Non-pigmented ciliary epithelial cell (primary cell): ENCODE measurements at places on chromosomes 12 and 14.
A peak's percentile ranks its signal among the peaks of the same experiment; 100 is the strongest.

GRCh38 chr12:90574676-90575075 lies 380.3 kb downstream of the CCER1 start:
- DNase-seq: no peak

- DNase-seq: no peak
Observed at GRCh38 chr14:60878536-60878935, 102.3 kb downstream of the TRMT5 start.

GRCh38 chr14:80336608-80337106 lies 125.4 kb upstream of the DIO2 start:
- DNase-seq: no peak

DNA sequence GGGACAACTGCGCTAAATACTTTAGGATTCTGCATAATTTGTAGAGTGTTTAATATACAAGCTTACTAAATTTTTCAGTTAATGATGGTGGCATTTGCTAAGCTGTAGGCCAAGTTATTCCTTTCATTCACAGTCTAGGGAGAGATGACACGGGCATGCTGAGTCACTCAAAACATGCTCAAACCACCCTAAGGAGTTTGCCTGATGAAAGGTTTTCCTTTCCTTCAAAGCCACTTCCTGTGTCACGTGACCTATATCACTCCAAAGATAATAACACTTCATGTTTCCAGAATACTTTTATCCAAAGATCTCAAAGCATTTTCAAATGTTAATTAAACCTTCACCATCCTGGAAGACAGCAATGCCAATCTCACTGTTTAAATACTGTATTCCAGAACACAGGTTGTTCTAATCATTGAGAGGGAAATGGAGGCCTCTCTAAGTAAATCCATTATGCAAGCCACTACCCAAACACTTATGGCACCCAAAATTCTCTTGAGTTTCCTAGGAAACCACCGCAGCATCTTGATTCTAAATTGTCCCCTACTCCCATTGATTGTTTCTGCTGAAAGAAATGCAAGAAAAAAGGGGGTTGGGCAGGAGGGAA lies 207.0 kb upstream of the CDKN3 start:
- DNase-seq: peak; percentile 49
